ENCODE measurements at places on chromosomes 3 and 15.

DNA sequence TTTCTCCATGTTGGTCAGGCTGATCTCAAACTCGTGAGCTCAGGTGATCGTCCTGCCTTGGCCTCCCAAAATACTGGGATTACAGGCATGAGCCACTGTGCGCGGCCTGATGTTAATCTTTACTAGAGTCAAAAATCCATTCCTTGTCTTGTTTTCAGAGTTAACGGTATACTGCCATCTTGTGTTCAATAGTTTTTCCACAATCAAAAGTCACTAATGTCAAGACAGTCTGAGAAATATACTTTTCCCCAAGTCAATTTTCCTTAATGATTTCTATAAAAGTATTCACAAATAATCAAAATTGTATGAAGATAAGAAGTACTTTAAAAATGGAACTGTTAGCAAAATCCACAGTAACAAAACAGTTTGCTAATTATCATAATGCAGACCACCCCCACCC lies 8.5 kb downstream of the CRBN start:
- DNase-seq: no peak

DNA sequence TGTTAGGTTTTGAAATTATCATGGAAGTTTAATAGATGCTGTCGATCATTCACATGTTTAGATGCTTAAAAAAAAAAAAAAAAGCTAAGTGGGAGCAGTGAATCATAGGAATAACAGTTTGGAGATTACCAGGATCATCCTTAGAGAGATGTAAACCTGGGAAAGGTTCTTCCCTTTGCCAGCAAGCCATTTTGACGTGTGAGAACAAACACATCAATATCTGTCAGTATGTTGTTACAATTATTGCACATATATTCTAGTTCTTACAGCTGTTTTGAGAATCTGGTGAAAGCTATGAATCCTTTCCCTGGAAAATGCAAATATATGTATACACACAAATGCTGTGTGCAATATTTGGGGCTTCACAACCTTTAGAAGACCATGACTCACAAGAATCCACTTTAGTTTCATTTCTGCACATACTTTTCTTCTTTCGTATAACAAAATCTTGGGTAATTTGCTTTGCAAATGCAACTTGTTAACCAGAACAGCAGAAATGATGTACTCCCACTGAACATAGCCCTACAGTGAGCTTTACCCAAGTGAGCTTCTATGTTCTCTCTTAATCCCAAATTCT lies 12.0 kb downstream of the NFKBIZ start:
- no peak for DNase-seq

GRCh38 chr15:63772520-63772919 lies 61.2 kb downstream of the HERC1 start:
- DNase-seq: no peak

DNA sequence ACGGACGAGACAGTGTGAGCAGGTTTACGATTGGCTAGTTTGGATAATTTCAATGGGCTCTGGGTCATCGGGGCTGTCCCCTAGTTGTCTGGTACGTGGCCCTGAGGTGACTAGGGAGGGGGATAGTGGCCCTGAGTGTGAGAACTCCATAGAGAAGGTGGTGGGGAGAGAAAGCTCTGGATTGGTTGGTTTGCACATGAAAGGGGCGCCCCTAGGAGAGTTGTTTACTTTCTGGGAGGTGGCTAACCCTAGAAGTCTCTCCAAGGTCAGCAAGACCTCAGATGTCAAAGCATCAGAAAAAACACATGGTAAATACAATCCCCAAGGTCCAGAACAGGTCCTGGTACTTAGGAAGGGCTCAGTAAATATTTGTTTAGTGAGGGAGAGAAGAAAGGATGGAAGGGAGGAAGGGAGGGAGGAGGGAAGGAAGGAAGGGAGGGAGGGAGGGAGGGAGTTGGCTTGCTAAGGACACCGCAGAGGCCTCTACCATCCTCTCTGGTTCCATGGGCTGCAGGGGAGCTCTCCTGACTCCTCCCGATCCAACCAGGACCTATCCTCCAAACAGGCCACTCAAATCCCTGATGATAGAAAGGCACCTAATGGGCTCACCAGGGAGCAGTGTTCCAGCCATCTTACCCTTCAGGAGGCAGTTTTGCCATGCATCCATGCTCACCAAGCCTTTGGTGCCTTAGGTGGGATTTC lies 3.0 kb upstream of the TRH start:
- DNase-seq: no peak

GRCh38 chr15:27133249-27133648 lies 162.3 kb downstream of the GABRG3 start:
- DNase-seq: no peak

DNA sequence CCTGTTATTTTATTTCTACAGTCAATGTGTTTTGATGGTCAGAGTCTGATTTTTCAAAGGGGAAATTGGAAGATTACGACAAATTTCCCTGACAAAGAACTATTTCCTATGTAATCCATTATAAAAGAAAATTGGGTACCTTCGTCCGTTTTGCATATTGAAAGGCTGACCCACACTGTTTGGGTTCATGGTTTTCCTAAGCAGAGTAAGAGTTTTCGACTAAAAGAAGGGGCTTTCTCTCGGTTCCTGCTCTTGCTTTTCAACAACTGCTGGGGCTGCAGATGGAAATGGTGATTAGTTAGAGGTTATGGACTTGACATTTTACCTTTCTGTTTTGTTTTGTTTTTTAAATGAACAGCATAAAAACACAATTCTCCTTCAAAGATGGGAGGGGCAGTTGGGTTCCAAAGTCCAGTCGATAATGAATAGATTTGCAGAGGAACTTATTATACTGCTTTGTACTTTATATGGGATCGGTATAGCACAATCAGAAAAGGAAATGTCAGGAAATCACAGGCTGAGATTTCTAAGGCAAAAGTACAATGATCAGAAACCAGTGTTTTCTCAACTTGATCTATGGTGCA lies 978 bp downstream of the KCNMB2 start:
- DNase-seq: no peak
